Stimulated activated CD4-positive, alpha-beta T cell treated with anti-CD3 and anti-CD28 coated beads, Interleukin-1b, Interleukin-23, amount 100 ng/mL, for 24 hours (primary cell): ENCODE measurements at places on chromosomes 3 and 15.

GRCh38 chr3:64445109-64445943, 220.1 kb upstream of the PRICKLE2 start:
- no peak for DNase-seq

- DNase-seq: no peak
These were observed 148.1 kb downstream of the KLHL25 start for GRCh38 chr15:85646538-85647091.

GRCh38 chr15:95883064-95883463, 447.4 kb upstream of the NR2F2 start:
- no peak for DNase-seq

- DNase-seq: no peak
These were observed 221.7 kb upstream of the TLE3 start for GRCh38 chr15:70319466-70319865.

- DNase-seq: no peak
These were observed 192.9 kb upstream of the SLITRK3 start for GRCh38 chr3:165389064-165389463.

- DNase-seq: no peak
These were observed 32.7 kb downstream of the SLC41A3 start for GRCh38 chr3:126051234-126051633.

DNA sequence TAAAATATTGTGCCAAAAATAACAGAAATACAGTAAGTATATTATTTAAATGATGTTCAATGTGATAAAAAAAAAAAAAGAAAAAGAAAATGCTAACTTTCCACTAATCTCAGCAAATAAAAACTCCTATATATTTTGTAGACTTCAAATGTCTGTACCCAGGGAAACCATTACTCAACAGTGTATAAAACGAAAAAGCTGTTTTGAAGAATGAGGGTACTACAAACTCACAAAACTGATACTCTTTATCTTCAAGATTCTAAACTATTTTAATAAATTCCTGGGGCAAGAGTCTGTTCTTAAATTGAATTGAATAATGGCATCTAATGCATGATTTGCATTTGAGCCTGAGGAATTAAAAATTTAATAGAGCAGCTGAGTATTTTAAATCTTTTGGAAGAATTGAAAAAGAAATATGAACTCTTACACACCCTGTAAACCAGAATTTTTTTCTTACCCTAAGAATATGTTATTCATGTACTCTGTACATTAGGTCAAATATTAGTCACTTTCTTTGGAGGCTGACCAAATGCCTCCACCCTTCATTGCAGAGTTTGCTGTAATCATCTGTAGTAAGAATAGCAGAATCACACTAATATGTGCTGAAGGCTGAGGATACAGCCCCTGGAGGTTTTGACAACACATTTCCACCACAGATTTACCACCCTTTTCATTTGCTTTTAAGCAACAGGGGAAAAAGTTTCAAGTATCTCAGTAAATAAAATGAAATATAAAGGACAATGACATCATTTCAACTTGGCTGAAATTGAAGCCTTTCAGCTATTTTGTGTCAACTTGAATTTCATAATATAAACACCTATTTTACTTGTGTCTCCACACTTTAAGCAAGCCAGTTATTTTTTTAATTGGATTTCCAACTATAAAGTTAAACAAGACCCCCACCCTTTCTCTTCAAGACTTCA, 79.7 kb downstream of the FBN1 start:
- DNase-seq: no peak

DNA sequence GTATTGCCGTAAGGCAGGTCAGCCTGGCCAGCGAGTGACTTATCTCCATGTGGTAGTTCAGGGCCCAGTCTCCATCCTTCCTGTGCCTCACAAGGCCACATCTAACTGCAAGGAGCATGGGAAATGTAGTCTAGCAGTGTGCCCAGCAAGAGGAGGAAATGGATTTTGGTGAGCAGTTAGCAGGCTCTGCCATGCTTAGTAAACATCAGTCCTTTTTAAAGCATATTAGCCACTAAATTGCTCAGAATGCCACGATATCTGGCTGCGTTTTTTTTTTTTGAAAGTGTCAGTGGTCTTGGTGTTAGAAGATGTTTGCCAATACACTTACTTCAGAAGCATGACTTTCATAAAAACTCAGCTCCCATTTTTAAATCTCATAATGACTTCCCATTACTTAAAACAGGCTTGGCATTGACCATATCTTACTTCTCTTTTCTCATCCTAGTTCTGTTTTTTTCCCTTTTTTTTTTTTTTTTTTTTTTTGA, 470.2 kb upstream of the TPRG1 start:
- DNase-seq: no peak

GRCh38 chr3:12963231-12963896, 109.9 kb downstream of the IQSEC1 start:
- DNase-seq: no peak

GRCh38 chr15:88246081-88246480, 10.5 kb downstream of the NTRK3 start:
- no peak for DNase-seq

- DNase-seq: no peak
These were observed 10.4 kb upstream of the ARIH1 start for GRCh38 chr15:72463702-72464101.

GRCh38 chr15:88401996-88402656, 65.1 kb downstream of the MRPL46 start:
- no peak for DNase-seq
